ENCODE measurements at places on chromosomes 3 and 15. TPM values are rescaled to one million over a fixed set of nuclear protein-coding genes. Genes with fewer than 3 reads are reported as not detected.

The ADAMTS17 gene
- 5.7 TPM for polyA plus RNA-seq

The POLR2M gene
- 78.0 TPM for polyA plus RNA-seq

The STAC gene
- polyA plus RNA-seq, result 0.47 TPM

The NR2E3 gene
- not detected for polyA plus RNA-seq

The UCN2 gene
- 0.12 TPM for polyA plus RNA-seq

The CDHR4 gene
- 0.03 TPM for polyA plus RNA-seq

The FAM43A gene
- polyA plus RNA-seq, result 4.1 TPM

The LRRC49 gene
- 0.44 TPM for polyA plus RNA-seq

The GOLGA8M gene
- polyA plus RNA-seq, result 0.14 TPM

The PARP15 gene
- 0.34 TPM for polyA plus RNA-seq

The SLC22A13 gene
- 0.12 TPM for polyA plus RNA-seq

The FMN1 gene
- polyA plus RNA-seq, result 0.25 TPM

The HRG gene
- not detected for polyA plus RNA-seq

The GABRR3 gene
- polyA plus RNA-seq, result 0.10 TPM

The CACNA2D2 gene
- polyA plus RNA-seq, result 0.77 TPM

The HGD gene
- polyA plus RNA-seq, result 0.13 TPM

The GOLGA6L9 gene
- 1.1 TPM for polyA plus RNA-seq

The SNTN gene
- polyA plus RNA-seq, result not detected

The ATP2C1 gene
- polyA plus RNA-seq, result 46.2 TPM

The HHATL gene
- polyA plus RNA-seq, result 37.0 TPM

The CLSTN2 gene
- 0.77 TPM for polyA plus RNA-seq

The ACAN gene
- 0.69 TPM for polyA plus RNA-seq

The TAGLN3 gene
- not detected for polyA plus RNA-seq

The RUVBL1 gene
- polyA plus RNA-seq, result 38.0 TPM

The SLC28A2 gene
- 0.01 TPM for polyA plus RNA-seq

The CLDN18 gene
- polyA plus RNA-seq, result not detected

The INSYN1 gene
- 2.5 TPM for polyA plus RNA-seq

The SPTBN5 gene
- 0.13 TPM for polyA plus RNA-seq

The AHSG gene
- polyA plus RNA-seq, result not detected

The CMTM8 gene
- polyA plus RNA-seq, result 4.0 TPM

The SAMMSON gene
- not detected for polyA plus RNA-seq

The LCMT2 gene
- polyA plus RNA-seq, result 2.6 TPM

The MGA gene
- 10.5 TPM for polyA plus RNA-seq

The GPR176 gene
- polyA plus RNA-seq, result 0.64 TPM

The REC114 gene
- not detected for polyA plus RNA-seq

The NEK10 gene
- polyA plus RNA-seq, result 4.1 TPM

The VEPH1 gene
- 0.14 TPM for polyA plus RNA-seq

The NLGN1 gene
- polyA plus RNA-seq, result 0.12 TPM

All from psoas muscle (tissue), 8 donors.